ENCODE measurements at places on chromosomes 2 and 18.

GRCh38 chr2:9103663-9104277 is 100.3 kb upstream of the MBOAT2 start:
- no peak for DNase-seq

DNA sequence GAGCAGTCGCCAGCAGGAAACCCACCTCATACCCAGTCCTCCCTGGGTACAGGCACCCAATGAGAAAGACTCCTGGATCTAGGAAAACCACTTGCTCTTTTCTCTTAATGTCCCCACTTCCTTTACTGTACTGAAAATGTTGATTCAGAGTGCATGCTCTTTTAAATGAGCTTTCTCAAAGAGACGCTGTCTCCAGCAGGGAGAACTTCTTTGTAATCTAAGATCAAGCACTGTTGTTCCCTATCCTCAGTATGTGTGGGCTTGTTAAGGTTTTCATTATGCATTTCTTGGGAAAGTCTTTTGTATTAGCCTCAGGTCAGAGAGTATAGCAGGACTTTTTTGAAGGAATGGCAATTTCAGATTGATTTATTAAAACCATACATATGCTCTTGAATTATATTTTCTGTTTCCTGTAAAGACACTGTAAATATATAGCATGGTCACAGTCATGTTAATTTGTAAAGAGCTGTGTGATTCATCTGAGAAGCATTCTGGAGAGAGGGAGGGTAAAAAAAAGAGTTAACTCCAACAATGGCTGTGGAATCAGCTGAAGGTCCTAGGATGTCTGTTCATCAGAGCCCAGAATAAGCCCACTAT is 178.1 kb downstream of the MGAT5 start:
- DNase-seq = no peak

GRCh38 chr2:96164459-96165184 is 19.4 kb upstream of the DUSP2 start:
- DNase-seq = no peak

- no peak for DNase-seq
These were observed 78.4 kb upstream of the MEX3C start for GRCh38 chr18:51275712-51276476.

- no peak for DNase-seq
These were observed 175.4 kb downstream of the MAIP1 start for GRCh38 chr2:200130762-200131166.
